ENCODE measurements at places on chromosomes 6 and 20. TPM values are rescaled to one million over a fixed set of nuclear protein-coding genes. Genes with fewer than 3 reads are reported as not detected.

The PSORS1C2 gene
- not detected for polyA plus RNA-seq

The BICRAL gene
- 14.5 TPM for polyA plus RNA-seq

The ZC2HC1B gene
- polyA plus RNA-seq = not detected

The MYB gene
- 1.3 TPM for polyA plus RNA-seq

The XKR7 gene
- polyA plus RNA-seq = 0.05 TPM

The ULBP3 gene
- 1.6 TPM for polyA plus RNA-seq

The IMPG1 gene
- 0.13 TPM for polyA plus RNA-seq

The EPHA7 gene
- polyA plus RNA-seq = 3.5 TPM

The C6orf136 gene
- polyA plus RNA-seq = 15.5 TPM

The MYH7B gene
- polyA plus RNA-seq = 48.9 TPM

The TP53TG5 gene
- 0.89 TPM for polyA plus RNA-seq

The SLC17A9 gene
- 1.7 TPM for polyA plus RNA-seq

The SIRPD gene
- polyA plus RNA-seq = not detected

The GLP1R gene
- not detected for polyA plus RNA-seq

The OVOL2 gene
- polyA plus RNA-seq = not detected

The MYCT1 gene
- 19.5 TPM for polyA plus RNA-seq

The TRDN gene
- polyA plus RNA-seq = 189 TPM

The EFCAB8 gene
- 0.15 TPM for polyA plus RNA-seq

The LATS1 gene
- polyA plus RNA-seq = 19.4 TPM

The MYLK2 gene
- 54.0 TPM for polyA plus RNA-seq

The MEI4 gene
- not detected for polyA plus RNA-seq

The PTK6 gene
- polyA plus RNA-seq = 0.41 TPM

The HNF4A gene
- 0.04 TPM for polyA plus RNA-seq

The SLC52A3 gene
- polyA plus RNA-seq = 0.61 TPM

The TGM3 gene
- polyA plus RNA-seq = 0.61 TPM

The CNKSR3 gene
- polyA plus RNA-seq = 16.7 TPM

The OR2B6 gene
- polyA plus RNA-seq = not detected

The GPLD1 gene
- polyA plus RNA-seq = 2.4 TPM

The ADRM1 gene
- 69.4 TPM for polyA plus RNA-seq

The C6orf163 gene
- 2.0 TPM for polyA plus RNA-seq

The SPATS1 gene
- not detected for polyA plus RNA-seq

The TREM1 gene
- polyA plus RNA-seq = 0.46 TPM

The CLPSL1 gene
- not detected for polyA plus RNA-seq

The PLEKHG1 gene
- polyA plus RNA-seq = 15.6 TPM

The TTK gene
- 5.7 TPM for polyA plus RNA-seq

The HLA-F gene
- 10.0 TPM for polyA plus RNA-seq

The BTNL2 gene
- 0.28 TPM for polyA plus RNA-seq

The C20orf144 gene
- 0.12 TPM for polyA plus RNA-seq

The OR12D3 gene
- polyA plus RNA-seq = not detected

The SLC22A1 gene
- 0.77 TPM for polyA plus RNA-seq

The UBE3D gene
- polyA plus RNA-seq = 12.4 TPM

The LY6G6F gene
- polyA plus RNA-seq = not detected

The MYLK4 gene
- 12.3 TPM for polyA plus RNA-seq

The HLA-DMA gene
- polyA plus RNA-seq = 9.5 TPM

The BANF2 gene
- polyA plus RNA-seq = not detected

The TSBP1 gene
- polyA plus RNA-seq = not detected

The PAX1 gene
- polyA plus RNA-seq = 0.97 TPM

The MMP24 gene
- polyA plus RNA-seq = 0.43 TPM

The ANKRD66 gene
- 0.61 TPM for polyA plus RNA-seq

The VGLL2 gene
- polyA plus RNA-seq = 82.7 TPM

The LPIN3 gene
- polyA plus RNA-seq = 4.7 TPM

The RBM24 gene
- polyA plus RNA-seq = 380 TPM

The PRDM1 gene
- polyA plus RNA-seq = 5.2 TPM

The TAGAP gene
- polyA plus RNA-seq = 0.77 TPM

The PYGB gene
- 25.4 TPM for polyA plus RNA-seq

The RBCK1 gene
- 55.3 TPM for polyA plus RNA-seq

The ARMH2 gene
- not detected for polyA plus RNA-seq

Measured in hindlimb muscle (tissue), 1 donor.